ENCODE measurements at places on chromosomes 3 and 15.

DNA sequence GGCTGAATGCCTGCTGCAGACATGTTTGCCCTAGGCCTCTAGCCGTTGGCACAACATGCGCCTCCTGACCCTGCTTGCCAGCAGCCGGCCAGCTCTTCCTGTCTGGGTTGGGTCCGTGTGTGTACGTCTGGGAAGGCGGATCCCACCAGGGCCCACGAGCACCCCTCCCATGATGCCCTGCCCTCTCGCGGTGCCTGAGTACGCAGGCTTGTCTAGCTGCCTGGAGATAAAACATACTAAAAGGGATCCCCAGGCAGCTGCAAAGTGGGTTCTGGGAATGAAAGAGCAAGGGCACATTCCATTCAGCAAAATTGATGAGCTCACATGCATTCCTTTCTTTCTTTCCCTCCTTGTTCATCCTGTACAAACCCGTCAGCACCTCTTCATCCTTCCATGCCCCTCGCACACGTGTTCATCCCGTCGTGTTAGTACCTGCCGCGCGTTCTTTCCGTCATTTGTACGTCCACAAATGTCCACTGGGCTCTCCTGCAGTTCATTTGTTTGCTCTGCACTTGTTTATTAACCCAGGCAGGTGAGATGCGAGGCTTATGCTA lies 74.3 kb downstream of the FBLN2 start:
- DNase-seq, result no peak

- no peak for DNase-seq
Measured at GRCh38 chr3:185071287-185071800, 81.5 kb downstream of the C3orf70 start.

DNA sequence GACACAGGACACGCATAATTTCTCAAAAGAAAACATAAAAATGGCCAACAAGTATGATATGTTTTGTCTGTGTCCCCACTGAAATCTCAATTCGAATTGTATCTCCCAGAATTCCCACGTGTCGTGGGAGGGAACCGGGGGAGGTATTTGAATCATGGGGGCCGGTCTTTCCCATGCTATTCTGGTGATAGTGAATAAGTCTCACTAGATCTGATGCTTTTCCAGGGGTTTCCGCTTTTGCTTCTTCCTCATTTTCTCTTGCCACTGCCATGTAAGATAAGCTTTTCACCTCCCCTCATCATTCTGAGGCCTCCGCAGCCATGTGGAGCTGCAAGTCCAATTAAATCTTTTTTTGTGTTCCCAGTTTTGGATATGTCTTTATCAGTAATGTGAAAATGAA lies 12.1 kb upstream of the POU1F1 start:
- no peak for DNase-seq

DNA sequence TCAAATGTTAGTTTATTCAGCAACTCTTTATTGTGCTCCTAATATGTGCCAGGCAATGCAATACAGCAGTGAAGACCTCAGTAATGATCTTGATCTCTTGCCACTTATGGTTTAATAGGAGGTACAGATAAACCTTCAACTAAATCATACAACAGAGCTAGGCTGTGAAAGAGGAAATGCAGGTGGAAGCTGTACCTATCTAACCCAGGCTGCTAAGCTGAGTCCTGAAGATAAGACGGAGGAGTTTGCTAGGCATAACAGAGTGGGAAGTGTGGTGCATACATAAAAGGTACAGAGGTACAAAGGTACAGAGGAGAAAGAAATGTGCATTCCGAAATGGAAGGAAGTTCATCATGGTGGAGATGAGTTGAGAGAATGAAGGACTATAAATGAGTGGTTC lies 35.0 kb downstream of the KBTBD8 start:
- DNase-seq, result no peak

DNA sequence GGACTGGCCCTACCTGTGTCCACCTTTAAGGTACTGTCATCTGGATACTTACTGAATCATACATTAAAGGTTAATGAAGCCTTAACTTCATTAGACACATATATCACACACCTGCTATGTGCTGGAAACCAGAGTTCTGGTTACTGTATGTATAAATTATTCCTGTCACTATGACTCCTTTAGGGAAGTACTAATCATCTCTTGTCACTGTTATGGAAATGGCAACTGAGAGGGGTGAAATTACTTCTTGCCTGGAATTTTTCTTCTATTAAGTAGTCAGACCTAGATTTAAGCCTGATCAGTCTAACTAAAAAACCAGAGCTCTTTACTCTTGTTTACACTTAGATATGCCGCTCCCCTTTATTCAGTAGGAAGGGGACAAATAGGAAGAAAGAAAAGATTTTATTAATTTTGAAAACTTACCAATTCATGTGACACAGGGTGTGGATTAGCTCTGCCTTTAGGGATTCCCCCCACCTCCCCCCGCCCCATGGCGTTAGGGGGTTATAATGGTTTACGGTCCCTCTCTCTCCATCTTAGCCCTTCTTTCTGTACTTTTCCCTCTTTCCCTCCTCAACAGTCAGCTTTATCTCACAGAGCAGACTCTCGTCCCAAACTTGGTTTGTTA lies 152.5 kb downstream of the KLHL25 start:
- DNase-seq, result no peak

DNA sequence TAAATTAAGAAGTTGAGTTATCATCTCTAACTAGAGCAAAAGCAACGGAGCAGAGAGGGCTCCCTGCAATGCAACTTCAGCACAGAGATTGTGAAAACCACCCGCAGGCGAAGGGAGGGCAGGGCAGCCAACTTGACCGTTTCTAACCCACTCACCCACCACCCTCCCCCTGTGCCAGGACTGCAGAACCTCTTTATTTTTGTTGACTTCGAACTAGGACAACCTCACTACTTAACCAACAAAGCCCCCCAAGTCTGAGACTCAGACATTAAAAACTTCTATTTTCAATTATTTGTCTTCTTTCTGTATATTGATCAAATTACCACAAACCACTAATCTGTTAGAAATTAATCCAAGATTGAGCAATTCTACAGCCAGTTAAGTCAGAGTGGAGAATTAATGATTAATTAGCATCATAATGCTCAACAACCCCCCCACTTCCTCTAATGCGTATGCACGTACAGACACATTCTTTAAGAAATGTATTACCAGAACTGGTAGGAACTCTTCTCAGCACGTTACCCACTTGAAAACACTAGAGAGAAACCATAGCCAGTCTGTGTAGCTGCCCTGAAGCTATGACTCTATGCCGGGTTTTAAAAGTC lies 2.0 kb downstream of the MGLL start:
- no peak for DNase-seq
